Retina (tissue), 1 donor: ENCODE measurements at places on chromosomes 3 and 15.

GRCh38 chr3:165742351-165742750 is 94.9 kb downstream of the BCHE start:
- DNase-seq = no peak

- peak; percentile 98 for DNase-seq
Measured at GRCh38 chr3:9890249-9891071, at the start of gene JAGN1. TSS of gene JAGN1 (plus strand) at chr3:9890610. CDS start at chr3:9890723, 113 bp downstream.

- DNase-seq = no peak
Measured at GRCh38 chr3:120161902-120162301, 67.7 kb upstream of the GSK3B start.

GRCh38 chr15:22850055-22850454 is 11.6 kb downstream of the NIPA2 start:
- DNase-seq = no peak

DNA sequence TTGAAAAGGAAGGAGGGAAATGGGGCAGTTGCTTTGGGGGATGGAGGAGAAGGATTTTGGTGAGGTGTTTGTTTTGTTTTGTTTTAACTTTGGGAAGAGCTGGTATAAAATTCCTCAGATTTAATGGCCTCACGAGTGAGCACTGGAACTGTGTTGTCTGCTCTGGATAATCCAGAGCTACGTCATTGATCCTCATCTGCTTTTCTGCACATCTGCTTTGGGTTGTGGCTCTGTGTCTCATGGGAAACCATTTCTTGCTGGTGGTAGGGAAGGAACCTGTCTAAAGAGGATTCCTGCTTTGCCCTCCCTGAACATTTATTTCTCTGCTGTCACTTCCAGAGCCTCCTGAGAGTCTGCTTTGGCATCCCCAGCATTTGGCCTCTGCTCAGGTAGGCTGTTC is 3.1 kb downstream of the SNRK start:
- DNase-seq = no peak

GRCh38 chr15:99100245-99101173 is 4.4 kb upstream of the SYNM start:
- peak; percentile 90 for DNase-seq

DNA sequence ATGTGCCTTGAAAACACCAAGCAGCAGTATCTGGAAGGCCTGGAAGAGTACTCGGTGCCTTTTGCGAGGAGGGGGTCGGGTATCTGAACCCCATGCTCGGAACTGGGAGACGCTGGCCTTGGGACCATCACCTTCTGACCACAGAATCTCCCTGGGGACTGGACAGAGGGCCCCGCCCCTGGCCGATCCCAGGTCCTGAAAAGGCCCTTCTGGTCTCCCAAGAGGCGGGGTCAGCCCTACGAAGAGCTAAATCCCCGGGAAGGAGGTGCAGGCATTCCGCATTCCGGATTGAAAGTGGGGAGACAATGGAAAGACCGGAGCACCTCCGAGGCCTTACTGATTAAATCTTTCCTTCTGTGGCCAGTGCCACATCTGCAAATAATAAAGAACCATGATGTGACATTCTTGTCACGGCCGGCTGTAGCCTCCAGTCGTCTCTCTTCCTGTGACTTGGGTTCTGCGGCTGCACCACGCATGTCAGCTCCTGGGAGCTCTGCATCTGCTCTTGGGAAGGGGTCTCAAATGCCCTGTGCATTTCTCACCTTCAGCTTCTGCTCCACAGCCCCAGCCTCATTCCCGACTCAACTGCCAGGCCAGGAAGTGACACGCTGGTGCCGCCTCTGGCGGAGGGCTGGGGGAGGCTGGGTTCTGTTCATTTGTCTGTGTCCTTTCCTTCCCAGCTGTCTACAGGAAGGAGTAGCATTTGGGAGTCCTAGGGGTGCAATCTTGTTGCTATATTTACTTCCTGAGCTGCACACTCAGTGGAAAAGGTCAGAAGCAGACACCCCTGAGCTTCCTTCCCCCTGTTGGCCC is 173.5 kb downstream of the KLF13 start:
- no peak for DNase-seq

GRCh38 chr3:143506190-143506589 is 342.1 kb downstream of the SLC9A9 start:
- no peak for DNase-seq

- DNase-seq = peak; percentile 89
Measured at GRCh38 chr15:82045179-82045891, 483 bp downstream of the MEX3B start.

DNA sequence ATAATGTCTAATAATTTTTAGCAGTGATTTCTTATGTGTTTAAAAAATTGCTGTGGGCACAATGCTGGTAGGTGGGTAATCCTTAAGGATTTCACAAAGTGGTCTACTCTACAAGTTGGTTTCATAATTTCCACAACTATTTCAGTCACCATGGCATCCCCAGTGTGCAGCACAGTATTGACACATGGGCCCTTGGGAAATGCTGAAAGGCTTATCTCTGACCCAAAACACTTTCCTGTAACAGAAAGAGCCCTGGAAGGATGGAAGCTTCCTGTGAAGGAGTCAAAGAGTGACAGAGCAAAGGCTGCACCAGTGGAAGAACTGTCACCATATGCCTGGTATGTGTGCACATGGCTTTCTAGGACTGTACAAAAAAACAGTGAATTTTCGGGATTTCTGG is 153.7 kb downstream of the ANO10 start:
- DNase-seq = no peak

GRCh38 chr3:85037203-85037602 is 78.4 kb downstream of the CADM2 start:
- DNase-seq = no peak

- no peak for DNase-seq
Measured at GRCh38 chr3:72080095-72080494, 295.1 kb upstream of the PROK2 start.
